ENCODE measurements at places on chromosomes 4 and X.
A peak's percentile ranks its signal among the peaks of the same experiment; 100 is the strongest.

DNA sequence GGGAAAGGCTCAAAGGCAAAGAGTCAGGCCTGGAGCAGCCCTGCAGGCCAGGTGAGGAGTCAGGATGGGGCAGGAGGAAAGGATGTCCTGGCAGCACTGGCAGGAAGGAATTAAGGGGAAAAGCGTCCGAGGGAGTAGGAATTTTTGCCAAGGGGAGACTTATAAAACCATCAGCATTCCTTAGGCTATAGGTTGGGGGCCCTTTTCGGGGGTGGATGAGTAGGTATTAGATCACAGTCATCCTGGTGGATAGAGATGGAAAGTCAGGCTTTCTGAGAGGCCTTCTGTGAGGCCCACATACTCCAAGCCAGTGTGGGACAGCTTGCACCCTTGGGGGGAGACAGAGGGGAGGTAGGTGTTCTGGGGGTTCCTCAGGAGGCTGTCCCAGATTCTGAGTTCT is 12.3 kb downstream of the STARD8 start:
- no peaks in the 10 kb centered on the region for H3K4me1 ChIP-seq
- H3K4me3 ChIP-seq = no peak overlapping the region
- H3K36me3 ChIP-seq = no peaks in the 10 kb centered on the region

GRCh38 chr4:108144451-108144850 is 24.3 kb downstream of the LEF1 start:
- no peak overlapping the region for H3K4me3 ChIP-seq
- no peaks in the 10 kb centered on the region for H3K4me1 ChIP-seq
- no peaks in the 10 kb centered on the region for H3K36me3 ChIP-seq
- no peak overlapping the region for H3K27ac ChIP-seq
- DNase-seq = no peak

DNA sequence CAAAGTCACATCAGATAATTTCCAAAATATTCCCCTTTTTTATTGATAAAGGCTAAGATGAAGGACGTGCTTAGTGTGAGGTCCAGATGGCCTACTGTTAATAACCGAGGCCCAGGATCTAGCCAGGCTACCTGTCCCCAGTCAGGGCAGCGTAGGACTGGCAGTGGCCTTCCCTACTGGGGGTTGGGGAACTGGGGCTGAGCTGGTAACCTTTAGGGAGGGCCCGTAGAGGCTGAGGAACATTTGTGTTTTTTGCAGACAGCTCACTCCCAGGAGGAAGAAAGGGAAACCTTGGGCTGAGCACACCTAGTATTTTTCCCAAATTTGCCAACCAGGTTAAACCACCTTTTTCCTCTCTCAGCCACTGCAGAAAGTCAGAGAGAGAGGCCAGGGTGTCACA is 59.1 kb downstream of the KLF3 start:
- DNase-seq = no peak
- peaks cover 6% of the 10 kb centered on the region for H3K4me1 ChIP-seq
- H3K27ac ChIP-seq = peak overlapping the region; percentile 23
- H3K4me3 ChIP-seq = no peak overlapping the region
- H3K27me3 ChIP-seq = no peaks in the 10 kb centered on the region
- no peaks in the 10 kb centered on the region for H3K36me3 ChIP-seq

- H3K4me1 ChIP-seq = no peaks in the 10 kb centered on the region
- no peak for DNase-seq
- H3K27ac ChIP-seq = no peak overlapping the region
- H3K27me3 ChIP-seq = no peaks in the 10 kb centered on the region
- H3K36me3 ChIP-seq = no peaks in the 10 kb centered on the region
These were observed 94.5 kb upstream of the APOOL start for GRCh38 chrX:84909151-84909550.

- no peaks in the 10 kb centered on the region for H3K36me3 ChIP-seq
- H3K4me1 ChIP-seq = peaks cover 33% of the 10 kb centered on the region
- DNase-seq = no peak
- no peak overlapping the region for H3K27ac ChIP-seq
These were observed 4.3 kb downstream of the MGST2 start for GRCh38 chr4:139669890-139670289.

DNA sequence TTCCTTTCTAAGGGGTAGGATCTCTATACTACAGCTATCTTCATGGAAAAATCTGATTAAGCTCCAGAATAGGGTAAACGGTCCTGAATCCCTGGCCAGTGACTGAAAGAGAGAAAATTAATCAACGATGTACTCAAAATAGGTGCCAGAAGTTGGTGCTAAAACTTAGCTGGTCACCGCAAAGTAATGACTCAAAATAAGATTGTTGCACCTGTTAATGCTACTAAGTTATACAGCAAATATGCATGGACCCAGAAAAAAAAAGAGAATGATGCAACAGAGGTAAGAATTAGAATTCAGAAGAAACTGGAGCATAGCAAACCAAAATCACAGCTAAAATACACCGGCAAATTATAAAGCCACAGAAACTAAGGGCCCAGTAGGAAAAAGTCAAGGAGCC is 239.7 kb upstream of the FAM241A start:
- H3K4me1 ChIP-seq = no peaks in the 10 kb centered on the region
- H3K27ac ChIP-seq = no peak overlapping the region
- H3K36me3 ChIP-seq = no peaks in the 10 kb centered on the region
- no peaks in the 10 kb centered on the region for H3K27me3 ChIP-seq
- no peak overlapping the region for H3K4me3 ChIP-seq

Measured in esophagus squamous epithelium (tissue), 5 donors.